ENCODE measurements at places on chromosomes 4 and X.

DNA sequence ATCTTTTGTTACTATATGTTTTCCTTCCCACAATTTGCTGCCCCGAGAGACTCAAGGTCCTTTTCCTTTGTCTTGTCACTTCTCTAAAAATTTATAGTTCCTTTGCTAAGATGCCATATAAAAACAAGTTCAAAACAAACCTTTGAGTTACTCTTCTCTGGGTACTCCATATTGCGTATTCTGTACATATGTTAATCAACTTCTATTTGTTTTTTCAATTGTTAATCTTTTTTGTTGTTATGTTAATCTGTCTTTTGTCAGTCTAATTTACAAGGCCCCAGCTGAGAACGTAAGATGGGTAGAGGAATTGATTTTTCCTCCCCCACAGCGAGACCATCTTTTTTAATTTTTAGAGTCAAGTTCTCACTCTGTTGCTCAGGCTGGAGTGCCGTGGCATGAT lies 7.2 kb upstream of the PPEF2 start:
- no peak for DNase-seq

DNA sequence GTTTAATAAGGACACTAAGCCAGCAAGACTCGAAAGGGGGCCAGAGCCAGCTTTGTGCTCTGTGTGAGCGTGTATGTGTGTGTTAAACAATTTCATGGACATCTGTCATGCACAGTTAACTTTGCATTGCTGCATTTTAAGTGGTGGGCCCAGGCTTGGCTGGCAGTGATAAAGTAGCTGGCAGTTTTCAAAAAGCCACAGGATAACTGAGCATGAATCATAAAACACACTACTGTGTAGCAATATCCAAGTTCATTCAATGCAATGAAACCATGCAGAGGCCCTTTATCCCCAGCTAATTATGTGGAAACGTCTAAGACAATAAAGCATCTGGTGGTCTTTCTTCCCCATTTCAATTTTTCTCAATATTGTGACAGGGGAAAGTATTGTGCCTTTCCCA lies 132.9 kb downstream of the NKX6-1 start:
- DNase-seq, result peak; percentile 5

- DNase-seq, result no peak
Measured at GRCh38 chr4:147289181-147289580, 191.7 kb upstream of the EDNRA start.

DNA sequence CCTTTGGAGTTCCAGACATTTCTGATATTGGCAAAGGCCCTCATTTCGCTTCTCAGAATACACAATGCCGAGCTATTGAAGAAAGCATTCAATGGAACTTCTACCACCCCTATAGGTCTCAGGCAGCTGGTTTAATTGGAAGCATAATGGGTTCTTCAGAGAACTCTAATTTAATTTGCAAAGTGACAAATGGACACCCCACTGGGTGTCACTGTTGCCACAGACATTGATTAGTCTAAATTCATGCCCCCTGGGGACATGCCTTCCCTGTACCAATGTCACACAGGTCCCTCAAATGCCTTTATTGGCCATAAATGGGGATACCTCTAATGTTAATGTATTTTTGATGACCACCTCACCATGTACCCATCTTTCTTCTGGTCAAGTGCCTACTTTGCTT lies 22.9 kb upstream of the TMEM255A start:
- DNase-seq, result no peak

- DNase-seq, result no peak
Measured at GRCh38 chrX:132037479-132037993, 14.4 kb downstream of the STK26 start.

GRCh38 chr4:86250006-86250405 lies 109.8 kb downstream of the MAPK10 start:
- peak; percentile 74 for DNase-seq

GRCh38 chrX:37918168-37918567 lies 70.8 kb upstream of the DYNLT3 start:
- no peak for DNase-seq

- DNase-seq, result no peak
Measured at GRCh38 chr4:148680884-148681283, 238.7 kb upstream of the NR3C2 start.

DNA sequence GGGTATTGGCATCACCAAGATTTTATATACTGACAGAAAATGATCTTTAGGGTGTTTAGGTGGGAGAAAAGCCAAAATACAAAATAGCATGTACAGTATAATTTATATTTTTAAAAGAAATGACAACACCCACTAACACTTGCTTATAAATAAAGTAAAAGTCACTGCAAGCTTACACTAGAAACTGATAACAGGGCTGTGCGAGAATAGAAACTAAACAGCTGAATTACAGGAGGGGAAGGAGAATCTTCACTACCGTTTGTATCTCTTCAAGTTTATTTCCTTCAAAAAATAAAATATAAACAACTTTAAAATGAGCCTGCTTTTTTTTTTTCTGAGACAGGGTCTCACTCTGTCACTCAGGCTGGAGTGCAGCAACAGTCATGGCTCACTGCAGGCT lies 22.8 kb downstream of the GRSF1 start:
- no peak for DNase-seq

GRCh38 chr4:125191232-125191631 lies 123.5 kb upstream of the FAT4 start:
- peak; percentile 72 for DNase-seq

DNA sequence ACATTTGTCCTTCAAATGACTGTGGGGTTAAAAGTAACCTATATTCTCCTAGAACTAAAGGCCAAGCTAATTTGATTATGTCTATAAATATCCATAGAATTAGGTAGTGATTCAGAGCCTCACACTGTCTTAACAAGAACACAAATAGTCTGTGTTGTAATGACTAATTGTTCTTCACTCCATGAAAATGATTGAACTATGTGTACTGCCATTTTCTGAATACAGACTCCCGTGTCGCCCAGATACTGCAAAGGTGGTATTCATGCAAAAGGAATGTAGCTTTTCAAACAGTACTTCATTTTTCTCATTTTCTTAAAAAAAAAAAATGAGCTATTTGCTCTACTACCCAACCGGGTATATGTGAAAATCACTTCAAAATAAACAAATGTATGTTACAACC lies 11.3 kb upstream of the PHKA2 start:
- DNase-seq, result peak; percentile 63

DNA sequence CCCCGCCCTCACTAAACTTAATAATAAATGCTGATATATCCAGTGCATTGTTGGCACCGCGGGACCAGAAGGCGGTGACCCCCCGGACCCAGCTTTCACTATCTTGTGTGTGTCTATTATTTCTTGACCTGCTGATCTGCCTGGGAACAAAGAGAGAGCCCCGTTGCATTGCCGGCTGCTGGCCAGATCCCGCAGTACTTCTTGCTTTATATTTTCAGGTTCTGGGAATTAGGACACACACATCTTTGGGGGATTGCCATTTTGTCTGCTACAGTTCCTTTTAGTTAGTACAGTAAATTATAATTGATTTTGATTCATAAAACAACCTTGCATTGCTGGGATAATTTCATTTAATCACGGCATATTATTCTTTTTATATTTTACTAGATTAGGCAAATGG lies 2.2 kb upstream of the RTL8B start:
- no peak for DNase-seq

- DNase-seq, result no peak
Measured at GRCh38 chr4:95268819-95269565, 279.8 kb downstream of the UNC5C start.

DNA sequence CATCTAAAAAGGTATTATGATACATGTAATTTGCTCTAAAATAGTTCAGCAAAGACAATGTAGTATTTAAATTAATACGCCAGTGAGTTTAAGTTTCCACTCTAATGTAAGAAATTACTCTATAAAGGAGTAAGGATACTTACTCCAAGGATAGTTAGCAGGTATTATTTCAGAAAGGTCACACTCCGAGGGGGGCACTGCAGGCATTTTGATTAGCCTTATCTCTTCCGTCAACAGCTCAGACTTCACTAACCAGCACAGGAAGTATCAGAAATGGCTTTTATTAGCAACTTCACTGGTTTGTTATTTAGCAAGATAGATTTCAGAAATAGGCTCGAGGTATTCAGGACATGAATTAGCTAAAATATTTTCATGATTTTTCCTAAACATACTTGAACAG lies 127.0 kb downstream of the COX18 start:
- no peak for DNase-seq

Data from AG10803 (cell line).